CD4-positive, alpha-beta T cell treated with Interleukin-15 for 4 hours (primary cell): ENCODE measurements at places on chromosomes 12 and 14.

- no peak for DNase-seq
These were observed 15.6 kb downstream of the TRMT61A start for GRCh38 chr14:103544388-103545218.

DNA sequence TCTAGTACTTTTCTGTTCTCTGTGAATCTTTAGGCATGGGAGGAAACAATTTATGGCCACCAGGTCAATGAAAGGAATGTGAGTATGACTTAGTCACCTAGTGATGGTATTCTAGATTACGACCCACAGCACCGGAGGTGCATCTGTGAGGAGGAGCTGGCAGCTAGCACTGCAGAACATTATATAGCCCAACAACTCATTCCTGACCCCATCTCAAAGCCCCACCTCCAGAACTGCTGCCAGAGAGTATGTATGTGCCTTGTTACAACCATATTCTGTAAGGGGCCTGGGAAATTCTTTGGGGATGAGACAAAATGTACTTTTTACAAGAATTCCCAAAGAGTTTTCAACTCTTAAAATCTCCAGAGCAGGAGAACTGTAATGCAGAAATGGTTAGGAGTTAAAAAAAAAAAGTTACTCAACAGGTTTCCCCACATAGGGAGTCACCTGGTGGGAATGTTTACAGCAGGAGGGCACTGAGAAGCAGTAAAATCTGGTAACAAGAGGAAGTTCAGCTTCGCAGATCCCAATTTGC is 34.9 kb upstream of the CERS5 start:
- no peak for DNase-seq

DNA sequence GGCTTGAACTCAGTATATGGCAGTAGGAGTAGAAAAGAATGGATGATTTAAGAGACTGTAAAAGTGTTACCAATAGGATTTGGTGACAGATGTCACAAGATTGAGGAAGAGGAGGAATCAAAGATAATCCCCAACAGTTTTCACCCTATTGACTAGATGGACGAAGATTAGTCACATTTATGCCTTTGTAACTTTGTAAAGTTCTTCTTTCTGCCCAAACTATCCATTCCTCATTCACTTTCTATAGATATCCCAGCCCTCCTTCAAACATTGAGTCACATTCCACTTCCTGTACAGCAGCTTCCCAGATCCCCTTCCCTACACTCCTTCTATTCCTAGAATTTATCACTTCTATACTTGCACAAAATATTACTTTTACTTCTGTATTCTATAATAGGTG is 207.9 kb downstream of the BTG1 start:
- no peak for DNase-seq

DNA sequence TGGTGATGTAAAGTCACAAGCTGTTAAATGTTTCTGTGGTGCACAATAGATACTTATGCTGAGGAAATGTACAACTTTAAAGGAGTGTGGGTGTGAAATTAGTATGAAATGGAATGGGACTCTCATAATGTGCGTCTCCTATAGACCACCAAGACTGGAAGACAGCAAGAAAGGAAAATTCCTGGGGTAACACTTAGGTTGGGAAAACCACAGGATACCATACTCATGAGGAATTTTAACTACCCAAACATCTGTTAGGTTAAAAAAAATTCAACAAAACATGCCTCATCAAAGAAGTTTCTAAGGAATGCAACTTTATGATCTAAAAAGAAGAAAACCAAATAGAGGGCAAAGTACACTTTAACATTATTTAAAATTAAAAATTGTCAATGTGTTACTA is 113.7 kb upstream of the MYF6 start:
- no peak for DNase-seq

DNA sequence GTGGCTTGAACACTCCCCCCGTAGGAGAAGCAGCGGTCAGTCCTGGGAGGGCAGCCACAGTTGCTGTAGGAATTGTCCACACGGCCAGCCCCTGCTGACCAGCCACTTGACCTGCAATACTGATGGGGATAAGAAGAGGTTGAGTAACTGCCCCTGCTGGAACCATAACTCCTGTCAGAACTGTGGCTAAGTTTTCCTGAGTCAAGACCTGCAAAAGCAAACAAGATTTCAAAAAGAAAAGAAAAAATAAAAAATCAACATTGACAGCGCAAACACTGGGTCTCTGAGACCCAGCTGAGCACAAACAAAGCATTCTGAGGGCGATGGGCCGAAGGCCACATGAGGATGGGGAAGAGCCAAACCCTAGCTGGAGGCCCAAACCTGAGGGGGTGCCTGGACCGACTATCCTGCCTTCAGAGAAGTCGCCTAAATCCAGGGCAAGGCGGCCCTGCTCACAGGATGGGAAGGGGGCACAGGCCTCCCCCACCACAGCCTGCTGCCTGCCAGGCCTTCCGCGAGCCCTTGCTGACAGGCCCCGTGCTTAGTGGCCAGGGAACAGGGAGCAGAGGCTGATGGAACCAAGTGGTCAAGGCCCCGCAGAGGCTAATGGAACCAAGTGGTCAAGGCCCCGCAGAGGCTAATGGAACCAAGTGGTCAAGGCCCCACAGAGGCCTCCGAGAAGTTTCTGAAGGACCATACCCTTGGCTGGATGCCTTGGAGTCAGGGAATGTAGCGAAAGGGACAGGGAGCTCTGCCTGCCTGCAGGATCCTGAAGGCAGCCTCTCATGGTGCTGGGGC is 19.1 kb downstream of the POU6F1 start:
- no peak for DNase-seq

- DNase-seq, result no peak
These were observed 52.5 kb downstream of the RNF34 start for GRCh38 chr12:121452340-121452984.

DNA sequence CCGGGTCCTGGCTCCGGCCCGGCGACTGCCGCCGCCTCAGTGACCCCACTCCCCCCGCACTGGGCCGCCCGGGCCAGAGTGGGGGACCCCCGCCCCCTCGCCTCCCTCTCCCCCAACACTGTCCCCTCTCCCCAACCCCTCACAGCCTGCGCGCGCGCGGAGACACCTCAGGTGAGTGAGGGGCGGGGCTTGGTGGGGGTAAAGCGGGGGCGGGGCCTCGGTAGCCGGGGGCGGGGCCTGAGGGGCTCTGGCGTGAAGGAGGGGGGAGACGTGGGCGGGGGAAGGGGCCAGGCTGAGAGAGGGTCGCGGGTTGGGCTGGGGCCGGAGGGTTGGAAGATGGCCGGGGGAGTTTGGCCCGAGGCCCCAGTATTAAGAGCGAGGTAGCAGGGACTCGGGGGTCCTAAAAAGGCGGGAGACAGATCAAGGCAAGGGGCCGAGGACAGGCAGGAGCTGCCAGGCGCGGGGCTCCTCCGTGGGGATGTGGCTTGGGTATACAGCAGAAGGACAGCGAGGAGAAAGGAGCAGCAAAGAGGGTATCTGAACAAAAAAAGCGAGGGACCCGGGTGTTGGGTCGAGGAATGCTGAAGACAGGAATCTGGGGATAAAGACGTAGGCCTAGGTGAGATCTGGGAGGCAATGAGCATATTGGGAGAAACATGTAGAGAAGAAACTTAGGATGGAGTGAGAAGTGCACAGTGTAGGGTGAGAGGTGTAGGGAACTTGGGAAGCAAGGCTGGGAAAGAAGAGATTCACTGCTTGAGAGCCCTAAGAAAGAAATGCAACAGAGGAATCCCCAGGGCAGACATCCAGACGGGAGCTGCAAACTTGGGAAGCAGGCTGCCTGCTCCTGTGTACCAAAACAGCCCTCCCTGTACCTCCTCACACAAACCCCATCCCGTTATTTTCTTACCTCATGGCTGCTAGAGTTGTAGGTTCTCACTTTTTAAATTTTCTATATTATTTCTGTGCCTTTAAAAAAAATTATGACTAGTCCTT is 10.8 kb downstream of the SUOX start:
- peak; percentile 55 for DNase-seq

GRCh38 chr12:17169726-17170471 is 563.9 kb upstream of the LMO3 start:
- no peak for DNase-seq

DNA sequence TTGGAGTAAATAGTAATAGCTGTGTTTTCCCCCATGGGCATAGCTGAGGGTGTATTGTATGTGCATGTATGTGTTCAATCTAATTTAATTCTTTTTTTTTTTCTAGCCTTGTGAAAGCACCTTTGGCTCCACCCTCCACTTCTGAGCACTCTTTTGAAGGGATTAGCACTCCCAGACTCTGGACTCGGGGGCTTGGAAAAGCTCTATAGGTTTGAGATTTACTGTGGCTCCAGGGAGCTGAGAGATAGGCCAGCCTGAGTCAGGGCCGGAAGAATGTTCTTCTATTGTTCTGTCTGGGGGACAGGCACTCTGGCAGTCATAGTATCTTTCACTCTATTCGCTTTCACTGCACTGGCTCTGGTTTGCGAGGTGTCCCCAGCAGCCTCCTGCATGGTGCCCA is 540.0 kb upstream of the TBX3 start:
- no peak for DNase-seq

GRCh38 chr12:1594006-1594260 is 448 bp downstream of the FBXL14 start:
- DNase-seq, result no peak

GRCh38 chr12:571795-572531 is 91.3 kb downstream of the NINJ2 start:
- DNase-seq, result no peak

- no peak for DNase-seq
These were observed 21.0 kb upstream of the AQP2 start for GRCh38 chr12:49929581-49929980.
